KG1 (cell line): ENCODE measurements at places on chromosomes 13 and 19.

- DNase-seq: no peak
These were observed 15.9 kb downstream of the KANK2 start for GRCh38 chr19:11181488-11181887.

- no peak for DNase-seq
These were observed 5.3 kb downstream of the GRAMD1A start for GRCh38 chr19:35005256-35005977.

- no peak for DNase-seq
These were observed 260.8 kb downstream of the DNAJC15 start for GRCh38 chr13:43284162-43284561.

GRCh38 chr19:19321141-19321577 is 530 bp downstream of the MAU2 start:
- no peak for DNase-seq

- DNase-seq: peak; percentile 64
These were observed 68.0 kb upstream of the GPR183 start for GRCh38 chr13:99374994-99375737.

DNA sequence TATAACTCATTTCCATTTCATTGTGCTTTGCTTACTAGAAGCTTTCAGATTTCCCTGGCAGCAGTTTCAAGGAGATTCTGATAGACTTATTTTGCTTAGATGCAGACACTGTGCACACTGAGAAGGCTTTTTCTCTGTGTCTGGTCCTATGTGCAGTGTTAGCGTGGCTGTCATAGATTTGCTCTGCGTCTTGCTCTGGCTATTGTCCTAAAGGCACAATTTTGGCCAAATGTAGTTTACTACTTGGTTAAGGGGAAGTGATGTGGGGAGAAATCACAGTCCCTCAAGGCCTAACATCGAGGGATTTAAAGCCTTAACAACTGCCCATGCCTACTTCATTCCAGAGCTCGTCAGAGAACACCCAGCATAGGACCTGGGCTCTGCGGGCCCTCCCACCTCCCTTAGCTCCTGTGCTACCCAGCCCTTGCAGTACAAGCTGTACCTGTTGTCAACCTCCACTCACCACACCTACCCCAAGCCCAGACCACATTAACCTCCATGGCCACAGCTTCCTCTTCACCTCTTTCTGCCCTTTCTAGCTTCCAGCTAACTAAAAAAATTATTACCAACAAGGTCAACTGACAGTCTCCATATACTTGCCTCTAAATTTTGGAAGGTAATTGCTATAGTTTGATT is 38.9 kb upstream of the KATNAL1 start:
- DNase-seq: peak; percentile 34

DNA sequence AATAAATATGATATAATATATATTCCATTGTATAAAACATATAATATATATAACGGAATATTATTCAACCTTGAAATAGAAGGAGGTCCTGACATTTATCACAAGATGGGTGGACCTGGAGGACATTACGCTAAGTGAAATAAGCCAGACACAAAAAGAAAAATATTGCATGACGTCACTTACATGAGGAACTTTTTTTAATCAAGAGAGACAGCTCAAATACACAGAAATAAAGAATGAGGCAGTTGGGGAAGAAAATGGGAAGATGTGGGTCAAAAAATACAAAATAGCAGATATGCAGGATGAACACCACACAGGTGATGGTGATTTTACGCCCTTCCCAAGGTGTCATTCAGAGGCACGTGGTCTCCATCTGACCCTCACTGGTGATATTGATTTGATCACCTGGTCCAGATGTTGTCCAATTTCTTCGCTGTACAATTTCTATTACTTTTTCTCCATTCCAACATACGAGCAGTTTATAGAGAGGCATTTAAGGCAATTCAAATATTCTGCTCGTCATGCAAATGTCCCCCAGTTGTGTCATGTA is 513 bp upstream of the ZNF317 start:
- DNase-seq: no peak

- DNase-seq: peak; percentile 73
These were observed 46.2 kb downstream of the ACTN4 start for GRCh38 chr19:38693380-38694223.

- DNase-seq: no peak
These were observed 1.6 kb downstream of the LINGO3 start for GRCh38 chr19:2306281-2306806.

- peak; percentile 68 for DNase-seq
These were observed at the start of gene FKBP8 for GRCh38 chr19:18542941-18543813. Gene FKBP8 (minus strand): TSS chr19:18543573. CDS start chr19:18541970, 1,603 bp downstream.

DNA sequence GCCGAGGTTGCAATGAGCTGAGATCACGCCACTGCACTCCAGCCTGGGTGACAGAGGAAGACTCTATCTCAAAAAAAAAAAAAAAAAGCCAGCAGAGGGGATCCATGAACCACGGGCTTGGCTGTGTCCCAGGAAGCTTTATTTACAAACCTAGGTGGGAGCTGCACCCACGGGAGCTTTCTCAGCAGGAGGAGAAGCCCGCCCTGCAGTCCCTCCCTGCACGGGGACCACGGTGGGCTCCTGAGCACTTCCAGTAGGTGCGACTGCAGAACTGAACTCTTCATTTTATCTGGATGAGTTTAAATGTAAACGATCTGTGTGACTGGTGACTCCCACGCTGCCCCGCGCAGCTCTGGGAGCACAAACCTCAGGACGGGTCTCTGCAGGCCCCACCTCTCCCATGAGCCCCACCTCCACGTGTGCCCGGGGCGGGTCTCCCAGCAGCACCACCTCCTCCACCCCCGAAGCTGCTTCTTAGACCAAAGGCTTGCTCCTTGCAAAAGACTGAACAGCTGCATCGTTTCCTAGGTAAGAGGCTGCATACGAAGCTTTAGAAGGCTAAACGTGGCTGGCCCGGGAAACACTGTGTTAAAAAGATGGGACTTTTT is 66.4 kb downstream of the SPACA7 start:
- DNase-seq: no peak

- no peak for DNase-seq
These were observed 6.3 kb downstream of the SPINT2 start for GRCh38 chr19:38270587-38271167.

DNA sequence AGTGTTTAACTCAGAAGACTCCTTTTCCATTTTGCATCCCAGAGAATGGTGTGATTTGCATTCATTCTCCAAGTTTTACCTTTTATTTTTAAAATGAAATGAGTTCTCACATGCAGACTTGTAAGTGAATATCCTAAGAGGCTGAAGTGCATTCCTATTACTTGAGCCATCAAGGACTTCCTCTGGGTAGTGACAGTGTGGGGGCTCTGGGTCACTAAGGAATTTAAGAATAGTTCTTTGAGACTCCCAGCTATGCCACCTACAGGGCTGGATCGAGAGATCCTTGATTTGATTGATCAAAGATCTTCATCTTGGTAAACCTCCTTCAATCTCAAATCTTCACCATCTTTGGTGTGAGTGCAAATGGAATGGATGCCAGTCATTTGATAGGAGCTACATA is 36.3 kb upstream of the SLC10A2 start:
- DNase-seq: no peak

- DNase-seq: no peak
These were observed 13.7 kb upstream of the ZNF492 start for GRCh38 chr19:22620401-22620800.

GRCh38 chr13:39417643-39418042 is 185.3 kb downstream of the LHFPL6 start:
- DNase-seq: no peak

- DNase-seq: no peak
These were observed 252.1 kb upstream of the STARD13 start for GRCh38 chr13:33537676-33538075.

- DNase-seq: no peak
These were observed 633 bp downstream of the SHISA7 start for GRCh38 chr19:55442372-55442961.

- DNase-seq: no peak
These were observed 104.5 kb downstream of the SUCLA2 start for GRCh38 chr13:47896546-47896945.

DNA sequence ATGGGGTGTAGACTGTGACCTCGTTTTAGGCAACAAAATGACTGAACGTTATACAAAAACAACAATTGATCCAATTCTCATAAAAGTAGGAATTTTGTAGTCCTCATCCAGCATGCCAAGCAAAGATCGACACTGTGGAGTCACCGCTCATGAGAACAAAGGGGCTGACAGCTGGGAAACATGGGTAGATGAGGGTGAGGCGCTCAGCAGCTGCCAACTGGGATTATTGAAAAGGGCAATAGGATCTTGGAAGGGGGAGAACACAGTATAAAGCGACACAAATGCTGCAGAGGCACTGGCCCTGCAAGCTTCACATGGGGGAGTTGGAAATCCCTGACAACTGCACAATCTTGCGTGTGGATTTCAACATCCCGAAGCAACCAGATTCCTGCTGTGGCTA is 5.4 kb upstream of the ZNF765 start:
- no peak for DNase-seq

- no peak for DNase-seq
These were observed 12.9 kb downstream of the CC2D1A start for GRCh38 chr19:13918726-13919411.

- DNase-seq: no peak
These were observed 3.3 kb downstream of the ZBTB45 start for GRCh38 chr19:58516246-58516836.

DNA sequence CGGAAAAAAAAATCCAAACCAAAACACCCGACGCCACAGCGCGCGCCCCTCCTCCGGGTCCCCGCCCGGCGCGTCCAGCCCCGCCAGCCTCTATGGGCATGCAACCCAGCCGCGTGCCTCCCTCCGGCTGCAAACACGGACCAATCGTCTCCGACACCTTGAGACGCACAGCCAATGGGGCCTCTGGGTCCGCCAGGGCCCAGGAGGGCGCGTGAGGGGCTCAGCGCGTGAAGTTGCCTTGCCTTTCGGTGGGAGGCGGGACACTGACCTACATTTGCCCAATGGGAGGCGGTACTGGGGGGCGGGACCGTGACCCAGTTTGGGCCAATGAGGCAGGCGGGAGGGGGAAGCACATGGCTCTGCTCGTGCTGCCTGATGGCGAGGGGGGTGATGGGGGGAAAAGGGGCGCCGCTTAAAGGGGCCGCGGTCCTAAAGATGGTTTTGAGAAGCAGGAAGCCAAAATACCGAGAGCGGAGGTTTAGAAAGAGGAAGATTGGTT is 319 bp upstream of the DBP start:
- peak; percentile 98 for DNase-seq

GRCh38 chr19:5238700-5239099 is 101.9 kb downstream of the PTPRS start:
- no peak for DNase-seq

DNA sequence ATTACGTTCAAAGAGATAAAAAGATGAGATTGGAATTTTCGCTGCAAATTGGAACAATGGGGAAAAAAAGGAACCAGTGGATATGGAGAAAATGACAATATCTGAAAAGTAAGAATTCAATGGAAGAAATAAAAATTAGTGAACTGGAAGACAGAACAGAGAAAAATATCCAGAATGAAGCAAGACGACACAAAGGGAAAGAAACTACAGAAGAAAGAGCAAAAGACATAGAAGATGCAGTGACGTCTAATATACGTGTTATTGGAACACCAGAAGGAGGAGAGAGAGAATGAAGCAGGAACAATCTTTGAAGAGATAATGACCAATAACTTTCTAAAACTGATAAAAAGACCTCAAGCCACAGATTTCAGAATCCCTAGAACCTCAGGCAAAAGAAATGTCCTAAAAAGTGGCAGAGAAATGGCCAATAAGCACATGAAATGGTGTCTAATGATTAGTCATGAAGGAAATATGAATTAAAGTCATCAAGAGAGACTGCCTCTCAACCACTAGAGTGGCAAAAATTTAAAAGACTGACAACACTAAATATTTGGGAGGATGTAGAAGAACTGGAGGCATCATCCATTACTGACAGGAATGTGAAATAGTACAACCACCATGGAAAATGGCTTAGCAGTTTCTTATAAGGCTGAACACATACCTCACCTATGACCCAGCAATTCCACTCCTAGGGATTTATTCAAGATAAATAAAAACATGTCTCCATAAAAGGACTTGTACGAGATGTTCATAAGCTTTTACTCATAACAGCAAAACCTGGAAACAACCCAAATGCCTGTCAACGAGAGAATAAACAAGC is 56.5 kb downstream of the GADD45B start:
- DNase-seq: no peak

DNA sequence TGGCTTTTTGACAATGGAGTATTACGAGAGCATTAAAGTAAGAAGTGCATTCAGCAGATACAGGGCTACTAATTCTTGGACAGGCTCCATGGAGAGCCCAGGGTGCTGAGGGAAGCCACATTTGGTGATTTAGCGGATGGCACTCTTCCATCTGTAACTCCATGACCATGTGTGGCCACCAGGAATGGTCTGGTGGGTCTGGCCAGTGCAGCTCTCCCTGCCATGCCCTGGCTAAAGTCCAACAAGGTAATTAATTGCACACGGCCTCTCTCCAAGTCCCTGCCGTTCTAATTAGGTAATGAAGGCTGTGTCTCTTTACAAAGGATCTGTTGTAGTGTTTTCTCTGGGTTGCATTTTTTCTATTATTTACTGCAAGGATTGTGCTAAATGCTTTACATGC is 4.3 kb upstream of the ZFR2 start:
- DNase-seq: no peak

DNA sequence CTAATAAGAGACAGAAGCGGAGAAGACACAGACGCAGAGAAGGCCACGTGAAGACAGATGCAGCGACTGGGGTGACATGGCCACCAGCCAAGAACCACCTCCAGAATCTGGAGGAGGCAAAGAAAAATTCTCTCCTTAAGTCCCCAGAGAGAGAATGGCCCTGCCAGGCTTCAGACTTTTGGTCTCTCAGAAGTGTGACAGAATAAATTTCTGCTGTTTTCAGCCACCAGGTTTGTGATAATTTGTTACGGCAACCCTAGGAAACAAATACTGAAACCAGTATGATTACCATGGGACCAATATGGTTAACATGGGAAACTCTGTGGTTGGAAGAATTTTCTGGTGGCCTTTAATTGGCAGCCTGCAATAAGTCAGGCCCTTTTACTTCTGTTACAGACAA is 63.9 kb upstream of the DOCK9 start:
- DNase-seq: no peak

DNA sequence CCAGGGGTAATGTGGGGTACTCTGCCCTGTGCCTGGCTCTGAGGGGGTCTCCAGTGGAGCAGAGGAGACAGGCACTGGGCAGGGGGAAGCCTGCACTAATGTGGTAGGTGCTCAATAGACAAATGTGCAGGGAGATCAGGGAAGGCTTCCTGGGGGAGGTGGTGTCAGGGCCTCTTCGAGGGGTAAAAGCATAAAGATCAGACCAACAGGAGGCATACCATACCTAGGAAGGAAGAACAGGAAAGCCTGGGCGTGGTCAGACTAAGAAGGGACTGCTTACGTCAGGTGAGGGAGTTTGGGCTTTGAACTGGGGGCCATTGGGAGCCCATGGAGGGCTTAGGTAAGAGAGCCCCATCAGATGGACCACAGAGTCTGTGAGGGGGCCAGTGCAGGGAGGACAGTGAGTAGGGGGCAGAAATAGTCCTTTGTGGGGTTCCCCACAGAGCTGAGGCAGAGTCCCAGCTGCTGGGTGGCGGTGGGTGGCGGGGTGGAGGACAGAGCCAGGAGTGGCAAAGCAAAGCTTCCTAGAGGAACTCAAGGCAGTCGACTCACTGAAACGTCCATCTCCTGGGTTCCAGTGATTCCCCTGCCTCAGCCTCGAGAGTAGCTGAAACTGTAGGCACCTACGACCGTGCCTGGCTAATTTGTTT is 8.8 kb downstream of the PRR36 start:
- DNase-seq: no peak

- DNase-seq: no peak
These were observed 25.7 kb downstream of the SLC8A2 start for GRCh38 chr19:47445937-47446402.

GRCh38 chr19:53158119-53158656 is 665 bp downstream of the ZNF347 start:
- no peak for DNase-seq
